Common myeloid progenitor, CD34-positive (primary cell): ENCODE measurements at places on chromosomes 16 and 17.

DNA sequence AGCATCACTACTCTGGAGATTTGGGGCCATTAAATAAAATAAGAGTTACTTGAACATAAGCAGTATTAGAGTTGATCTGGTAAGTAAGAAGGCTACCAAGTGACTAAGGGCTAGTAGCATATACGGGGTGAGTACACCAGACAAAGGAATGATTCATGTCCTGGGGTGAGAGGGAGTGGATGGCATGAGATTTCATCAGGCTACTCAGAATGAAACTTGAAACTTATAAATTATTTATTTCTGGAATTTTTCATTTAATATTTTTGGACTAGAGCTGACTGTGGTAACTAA is 2.3 kb downstream of the SLFN5 start:
- DNase-seq, result no peak

GRCh38 chr16:27332105-27332504 is 18.3 kb downstream of the IL4R start:
- peak; percentile 89 for DNase-seq

- no peak for DNase-seq
These were observed 10.2 kb downstream of the ENDOV start for GRCh38 chr17:80424878-80425765.

- DNase-seq, result no peak
These were observed 9.2 kb upstream of the P2RX5 start for GRCh38 chr17:3704931-3705717.

DNA sequence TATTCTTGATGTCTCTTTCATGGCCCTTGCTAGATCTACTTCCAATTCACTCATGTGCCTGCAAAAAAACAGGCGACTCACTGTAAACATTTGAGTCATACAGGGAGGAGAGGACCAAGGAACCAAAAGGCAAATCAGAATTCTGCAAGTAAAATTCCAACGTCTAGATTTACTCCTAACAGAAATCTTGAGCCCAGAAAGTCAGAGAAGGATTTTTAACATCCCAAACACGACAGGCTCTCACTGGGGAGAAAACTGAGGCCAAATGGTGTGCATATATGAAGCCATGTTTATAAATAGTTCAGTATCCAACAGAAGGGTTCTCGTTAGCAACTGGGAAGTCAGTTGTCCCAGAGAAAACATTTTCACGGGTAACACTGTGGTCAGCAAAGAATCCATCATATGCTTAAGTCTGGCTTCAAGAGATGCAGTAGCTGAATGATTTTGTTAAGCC is 40.1 kb downstream of the LITAF start:
- no peak for DNase-seq

GRCh38 chr16:24070851-24071250 is 185.3 kb upstream of the CACNG3 start:
- DNase-seq, result peak; percentile 52

DNA sequence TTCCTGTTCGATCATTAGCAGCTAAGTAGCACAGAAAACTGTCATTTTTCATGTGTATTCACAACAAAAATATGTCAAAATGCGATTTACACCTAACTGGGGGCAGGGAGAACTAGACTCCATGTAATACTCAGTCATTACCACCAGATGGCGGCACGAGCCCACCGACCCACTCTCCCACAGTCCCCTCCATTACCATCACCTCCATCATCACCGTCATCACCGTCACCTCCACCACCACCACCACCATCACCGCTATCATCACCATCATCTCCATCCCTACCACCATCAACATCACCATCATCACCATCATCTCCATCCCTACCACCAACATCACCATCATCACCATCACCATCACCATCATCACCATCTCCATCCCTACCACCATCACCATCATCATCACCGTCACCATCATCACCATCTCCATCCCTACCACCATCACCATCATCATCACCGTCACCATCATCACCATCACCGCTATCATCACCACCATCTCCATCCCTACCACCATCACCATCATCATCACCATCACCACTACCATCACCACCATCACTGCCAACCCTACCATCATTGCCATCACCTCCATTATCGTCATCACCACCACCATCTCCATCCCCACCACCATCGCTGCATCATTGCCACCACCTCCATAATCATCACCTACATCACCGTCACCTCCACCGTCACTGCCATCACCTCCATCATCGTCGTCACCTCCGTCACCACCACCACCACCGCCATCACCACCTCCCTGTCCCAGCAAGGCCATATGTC is 14.4 kb downstream of the NDUFAF8 start:
- peak; percentile 57 for DNase-seq

DNA sequence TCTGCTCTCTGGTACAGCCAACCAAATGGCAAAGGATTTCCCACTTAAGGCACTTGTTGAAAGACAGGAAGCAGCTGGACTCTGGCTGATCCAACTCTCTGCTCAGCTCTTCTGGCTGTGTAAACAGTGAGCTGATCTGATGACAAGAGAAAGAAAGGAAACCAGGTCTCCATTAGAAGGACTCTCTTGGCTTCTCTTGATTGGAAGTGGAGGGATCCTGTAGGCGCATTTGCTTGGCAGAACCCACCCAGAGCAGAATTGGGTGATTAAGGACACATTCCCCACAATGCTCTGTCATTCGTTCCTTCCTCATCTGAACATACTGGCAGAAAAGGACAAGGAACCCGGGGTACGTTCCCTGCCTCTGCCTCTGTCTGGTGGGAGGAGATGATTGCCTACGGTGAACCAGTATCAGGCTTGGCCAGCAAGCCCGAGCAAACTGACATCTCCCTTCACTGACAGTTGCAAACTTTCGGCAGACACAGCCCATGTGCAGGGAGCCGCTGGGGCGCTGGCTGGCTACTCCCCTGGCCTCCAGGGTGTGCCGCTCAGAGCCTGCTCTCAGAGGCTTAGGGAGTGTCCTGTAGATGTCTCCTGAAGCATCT is 29.1 kb downstream of the LDHD start:
- DNase-seq, result peak; percentile 87

GRCh38 chr16:14155572-14156190 is 84.6 kb downstream of the MRTFB start:
- DNase-seq, result no peak

GRCh38 chr17:45345554-45346215 is 28.9 kb upstream of the MAP3K14 start:
- DNase-seq, result peak; percentile 96

GRCh38 chr17:50117202-50118051 is 12.5 kb downstream of the SAMD14 start:
- peak; percentile 84 for DNase-seq

GRCh38 chr16:80150978-80151721 is 389.6 kb upstream of the DYNLRB2 start:
- no peak for DNase-seq

DNA sequence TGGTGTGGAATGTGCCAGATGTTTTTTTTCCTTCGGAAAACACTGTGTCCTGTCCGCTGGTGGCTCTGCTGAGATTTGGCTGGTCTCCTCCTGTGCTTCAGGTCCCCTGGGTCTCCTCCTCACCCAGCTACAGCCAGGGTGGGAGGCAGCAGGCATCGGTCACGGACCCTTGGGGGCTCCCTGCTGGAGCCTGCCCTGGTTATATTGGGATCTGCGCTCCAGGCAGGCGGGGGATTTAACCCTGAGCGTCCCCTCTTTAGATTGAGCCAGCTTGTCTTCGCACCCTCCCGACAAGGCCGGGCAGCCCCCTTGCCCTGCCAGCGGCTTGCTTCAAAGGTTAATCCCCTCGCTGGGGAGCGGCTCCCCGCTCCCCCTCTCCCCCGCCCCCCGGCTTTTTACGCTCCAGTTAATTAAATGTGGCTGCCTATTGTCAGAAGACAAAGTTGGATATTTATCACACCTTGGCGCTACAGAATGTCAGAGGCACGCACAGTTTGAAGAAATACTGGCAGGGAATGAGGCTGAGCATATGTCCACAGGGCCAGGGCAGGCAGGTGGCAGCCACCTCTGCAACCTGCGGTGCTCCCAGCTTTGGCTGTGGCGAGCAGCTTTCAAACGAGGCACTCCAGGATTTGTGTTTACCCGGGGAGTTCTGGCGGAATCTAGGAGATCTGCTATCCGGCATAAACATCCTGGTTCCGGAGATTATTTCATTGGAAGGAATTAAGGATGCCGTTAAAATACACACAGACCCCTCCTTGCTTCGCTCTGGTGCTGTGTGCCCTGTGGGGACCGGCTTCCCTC is 38.2 kb upstream of the GSE1 start:
- DNase-seq, result no peak

GRCh38 chr16:57061084-57061905 is 31.1 kb upstream of the CPNE2 start:
- no peak for DNase-seq

DNA sequence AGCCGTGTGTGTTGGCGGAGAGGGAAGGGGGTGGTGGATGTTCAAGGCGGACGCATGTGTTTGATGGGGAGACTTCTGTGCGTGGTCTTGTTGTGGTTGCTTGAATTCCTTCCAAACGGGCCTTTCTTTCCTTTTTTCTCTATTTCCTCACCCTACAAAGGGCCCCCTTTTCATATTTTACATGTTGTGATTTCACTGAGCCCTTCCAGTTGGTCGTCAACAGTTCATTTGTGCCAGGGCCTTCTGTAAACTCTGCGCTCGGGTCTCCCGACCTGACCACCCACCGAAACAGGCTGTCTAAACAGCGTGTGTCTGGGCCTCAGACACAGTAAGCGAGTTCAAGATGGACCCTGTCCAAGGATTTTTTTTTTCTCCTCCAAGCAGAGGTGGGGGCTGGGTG is 228.4 kb downstream of the IRF8 start:
- DNase-seq, result no peak

DNA sequence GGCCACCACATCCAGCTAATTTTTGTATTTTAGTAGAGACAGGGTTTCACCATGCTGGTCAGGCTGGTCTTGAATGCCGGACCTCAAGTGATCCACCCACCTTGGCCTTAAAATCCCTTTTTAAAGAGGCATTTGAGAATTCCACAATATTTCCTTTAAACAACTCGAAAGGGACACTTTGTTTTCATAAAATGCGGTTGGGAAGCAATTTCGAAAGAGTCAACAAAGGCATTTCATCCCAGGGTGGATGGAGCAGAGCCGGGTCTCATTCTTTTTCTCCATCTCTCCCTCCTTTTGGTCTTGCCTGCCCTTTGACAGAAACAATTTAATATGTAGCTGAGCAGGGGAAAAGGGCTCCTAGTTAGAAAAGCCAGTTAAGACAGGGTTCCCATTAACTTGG is 13.5 kb upstream of the COG1 start:
- DNase-seq, result no peak

GRCh38 chr17:40266882-40267281 is 20.8 kb upstream of the CDC6 start:
- no peak for DNase-seq

- no peak for DNase-seq
These were observed 12.1 kb upstream of the ACE start for GRCh38 chr17:63464691-63465236.

GRCh38 chr17:45764479-45764878 is 19.6 kb upstream of the CRHR1 start:
- no peak for DNase-seq

DNA sequence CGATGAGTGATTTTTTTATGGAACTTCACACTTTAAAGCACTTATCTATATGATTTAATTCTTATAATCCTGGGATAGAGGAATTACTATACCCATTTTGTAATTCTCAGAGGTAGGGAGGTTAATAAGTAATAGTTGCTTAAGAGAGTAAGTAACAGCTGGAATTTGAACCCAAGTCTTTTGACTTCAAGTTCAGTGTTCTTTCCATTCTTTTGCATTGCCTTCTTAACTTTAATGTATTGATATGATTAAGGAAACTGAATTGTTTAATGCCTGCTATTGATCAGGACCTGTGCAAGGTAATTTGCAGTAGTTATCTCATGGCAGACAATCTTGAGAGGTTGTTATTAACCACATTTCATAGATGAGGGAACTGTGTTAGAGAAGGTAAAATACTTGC is 78.5 kb downstream of the TUBD1 start:
- no peak for DNase-seq

DNA sequence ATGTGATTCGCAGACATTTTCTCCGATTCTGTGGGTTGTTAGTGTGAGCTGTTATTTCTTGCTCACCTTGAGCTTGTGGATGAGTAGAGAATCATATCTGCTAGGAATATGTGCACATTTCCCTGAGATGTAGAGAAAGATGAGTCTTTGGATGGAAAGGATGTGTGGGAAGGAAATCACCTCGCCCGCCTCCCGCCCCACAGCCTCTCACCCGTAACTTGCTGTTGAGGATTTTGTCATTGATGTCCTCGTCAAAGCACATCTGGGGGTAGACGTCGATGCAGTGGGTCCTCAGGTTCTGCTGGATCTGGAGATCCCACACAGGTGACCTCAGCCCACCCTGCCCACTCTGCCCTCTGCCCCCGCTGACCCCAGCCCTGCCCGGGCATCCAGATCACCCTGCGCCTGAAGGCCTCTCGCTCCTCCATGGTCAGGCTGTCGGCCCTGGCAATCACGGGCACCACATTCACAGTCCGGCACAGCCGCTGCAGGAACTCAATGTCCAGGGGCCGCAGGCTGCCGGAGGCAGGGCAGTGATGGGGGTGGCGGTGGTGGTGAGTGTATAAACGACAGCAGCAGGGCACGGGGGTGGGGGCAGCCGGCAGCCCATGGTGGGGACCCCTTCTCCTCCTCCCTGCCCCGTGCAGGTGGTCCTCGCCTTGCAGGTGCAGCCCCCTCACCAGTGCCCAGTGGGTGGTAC is 4.7 kb downstream of the SEPTIN12 start:
- no peak for DNase-seq

- no peak for DNase-seq
These were observed 249.6 kb upstream of the AXIN2 start for GRCh38 chr17:65811043-65811442.

GRCh38 chr16:18039931-18040330 is 296.6 kb downstream of the NPIPA8 start:
- no peak for DNase-seq
